ENCODE measurements at places on chromosomes 7 and 10.
A peak's percentile ranks its signal among the peaks of the same experiment; 100 is the strongest.

GRCh38 chr7:104862719-104863118, 151.3 kb upstream of the KMT2E start:
- no peak for DNase-seq

- no peak for DNase-seq
Observed at GRCh38 chr10:30456266-30456665, 22.3 kb downstream of the MAP3K8 start.

DNA sequence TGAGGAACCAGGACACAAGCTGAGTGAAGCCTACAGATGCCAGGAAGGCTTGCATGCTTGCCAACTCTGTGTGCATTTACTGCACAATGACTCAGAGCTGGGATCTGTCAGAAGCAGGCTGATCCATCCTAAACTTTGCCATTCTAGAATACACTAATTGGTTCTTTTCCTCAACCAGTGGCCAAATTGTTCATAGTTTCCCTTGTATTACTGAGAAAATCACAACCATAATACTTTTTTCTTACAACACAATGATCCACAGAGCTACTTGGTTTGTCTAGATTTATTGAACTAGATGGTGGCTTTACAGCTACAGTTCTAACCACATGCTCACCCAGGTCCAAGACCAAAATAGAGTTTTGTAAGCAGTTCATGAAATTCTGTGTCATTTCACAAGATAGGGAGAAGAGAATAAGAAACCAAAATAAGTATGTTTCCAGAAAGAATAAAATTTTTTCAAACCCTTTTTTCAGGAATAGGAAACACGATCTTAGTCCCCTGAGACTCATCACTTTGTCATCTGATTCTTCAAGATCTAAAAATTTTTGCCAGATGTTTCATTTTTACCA, 21.0 kb upstream of the LRRC17 start:
- no peak for DNase-seq

DNA sequence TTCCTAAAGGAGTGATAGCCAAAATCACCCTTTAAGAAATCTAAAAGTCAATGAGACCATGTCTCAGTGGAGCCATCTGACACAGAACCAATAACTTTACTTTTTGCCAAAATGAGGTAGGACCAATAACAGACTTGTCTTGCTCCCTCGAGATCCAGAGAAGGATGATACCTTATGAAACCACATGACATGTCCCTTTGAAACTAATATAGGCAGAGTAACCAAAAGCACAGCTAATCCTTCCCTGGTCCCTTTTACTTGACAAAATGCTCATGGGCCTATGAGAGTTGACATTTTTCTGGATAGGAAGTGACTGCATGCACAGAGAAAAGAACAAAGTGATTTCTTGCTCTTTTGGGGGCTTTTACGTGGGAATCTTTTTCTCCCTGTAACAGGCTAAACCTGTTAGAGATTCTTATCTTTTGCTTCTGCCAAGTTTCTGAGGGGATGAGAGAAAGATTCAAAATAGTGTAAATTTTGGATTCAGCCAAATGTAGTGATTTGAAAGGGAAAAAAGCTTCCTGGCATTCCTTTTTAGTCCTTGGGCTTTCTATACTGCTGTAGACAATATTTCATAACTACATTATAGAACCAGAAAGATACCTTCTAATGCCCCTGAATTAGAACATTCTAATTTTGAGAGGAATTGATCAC, 87.6 kb downstream of the ARMH3 start:
- DNase-seq: no peak

DNA sequence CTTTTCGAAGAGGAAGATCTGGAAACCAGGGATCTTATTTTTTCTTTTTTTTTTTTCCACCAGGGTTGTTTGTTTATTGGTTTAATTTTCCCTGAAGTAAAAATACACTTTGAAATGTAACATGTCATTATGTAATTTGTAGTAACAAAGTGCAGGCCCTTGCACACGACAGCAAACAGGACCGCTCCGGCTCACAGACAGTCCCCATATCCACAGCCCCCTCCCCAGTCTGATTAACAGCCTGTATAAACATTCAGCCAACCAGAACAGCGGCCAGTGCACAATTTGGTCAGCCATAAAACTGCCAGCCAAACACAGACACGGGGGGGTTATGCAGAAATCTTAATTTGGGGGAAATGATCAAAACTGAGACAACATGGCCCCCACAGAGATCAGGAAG, 431.6 kb upstream of the NPVF start:
- DNase-seq: no peak

DNA sequence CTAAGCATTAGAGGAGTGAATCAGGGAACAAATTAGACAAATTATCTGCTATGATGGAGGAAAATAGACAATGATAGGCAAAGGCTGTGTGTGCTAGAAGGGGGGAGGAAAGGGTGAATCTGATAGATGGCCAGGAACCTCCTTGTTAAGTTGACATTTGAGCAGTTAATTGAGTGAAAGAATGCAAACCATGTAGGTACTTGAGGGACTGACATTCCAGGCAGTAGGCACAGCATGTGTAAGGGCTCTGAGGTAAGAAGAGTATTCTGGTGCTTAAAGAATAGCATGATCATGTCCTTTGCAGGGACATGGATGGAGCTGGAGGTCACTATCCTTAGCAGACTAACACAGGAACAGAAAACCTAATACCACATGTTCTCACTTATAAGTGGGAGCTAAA, 48.6 kb upstream of the TES start:
- no peak for DNase-seq

DNA sequence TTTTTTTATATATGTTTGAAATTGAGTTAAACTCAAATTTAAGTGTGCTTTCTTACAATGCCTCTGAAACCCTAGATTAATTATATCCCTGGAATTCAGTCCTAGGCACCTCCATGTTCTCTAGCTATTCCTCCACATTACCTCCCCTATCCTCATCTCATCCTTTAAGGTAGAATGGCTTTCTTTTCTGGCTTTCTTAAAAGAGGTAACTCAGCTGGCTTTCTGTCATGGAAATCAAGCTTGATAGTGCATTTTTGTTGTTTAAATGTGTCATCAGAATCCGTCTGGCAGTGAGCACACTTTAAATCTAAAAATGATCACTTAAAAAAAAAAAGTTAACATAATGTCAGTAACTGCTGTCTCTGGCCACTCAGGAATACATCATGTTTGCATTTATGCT, 42.2 kb downstream of the AHR start:
- no peak for DNase-seq

- no peak for DNase-seq
Observed at GRCh38 chr10:107013258-107014006, 151.1 kb downstream of the SORCS1 start.

DNA sequence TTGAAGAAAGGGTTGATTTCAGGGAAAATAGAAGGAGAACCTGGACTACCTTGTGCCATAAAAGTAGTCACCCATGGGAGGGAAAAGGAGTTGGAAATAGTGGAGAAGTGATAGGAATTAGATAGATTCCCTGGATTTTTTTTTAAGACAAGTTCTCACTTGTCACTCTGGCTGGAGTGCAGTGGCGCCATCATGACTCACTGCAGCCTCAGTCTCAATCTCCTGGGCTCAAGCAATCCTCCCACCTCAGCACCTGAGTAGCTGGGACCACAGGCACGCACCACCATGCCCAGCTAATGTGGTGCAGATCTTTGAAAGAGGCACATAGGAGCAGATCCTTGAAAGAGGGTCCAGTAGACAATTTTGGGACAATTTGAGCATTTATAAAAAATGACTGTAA, 9.5 kb upstream of the BLNK start:
- no peak for DNase-seq

- no peak for DNase-seq
Observed at GRCh38 chr10:5806745-5807144, 6.5 kb downstream of the GDI2 start.

DNA sequence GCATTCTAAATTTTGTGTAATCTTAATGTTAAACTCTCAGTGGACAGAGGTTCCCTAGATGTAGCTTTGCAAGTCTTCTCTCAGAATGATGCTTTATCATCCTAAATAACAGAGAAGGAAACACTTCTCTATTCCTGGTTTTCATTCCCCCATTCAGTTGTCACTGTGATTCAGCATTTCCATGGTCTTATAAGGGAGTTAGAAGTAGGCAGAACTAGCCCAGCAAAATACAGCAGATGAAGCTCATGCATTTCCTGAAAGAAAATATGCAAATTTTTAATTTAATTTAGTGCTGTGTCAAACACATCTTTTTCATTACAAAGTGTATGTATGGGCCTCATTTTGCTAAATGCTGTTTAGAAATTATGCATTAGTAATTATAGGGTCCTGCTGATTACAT, 70.1 kb downstream of the ITPRID1 start:
- peak; percentile 1 for DNase-seq

DNA sequence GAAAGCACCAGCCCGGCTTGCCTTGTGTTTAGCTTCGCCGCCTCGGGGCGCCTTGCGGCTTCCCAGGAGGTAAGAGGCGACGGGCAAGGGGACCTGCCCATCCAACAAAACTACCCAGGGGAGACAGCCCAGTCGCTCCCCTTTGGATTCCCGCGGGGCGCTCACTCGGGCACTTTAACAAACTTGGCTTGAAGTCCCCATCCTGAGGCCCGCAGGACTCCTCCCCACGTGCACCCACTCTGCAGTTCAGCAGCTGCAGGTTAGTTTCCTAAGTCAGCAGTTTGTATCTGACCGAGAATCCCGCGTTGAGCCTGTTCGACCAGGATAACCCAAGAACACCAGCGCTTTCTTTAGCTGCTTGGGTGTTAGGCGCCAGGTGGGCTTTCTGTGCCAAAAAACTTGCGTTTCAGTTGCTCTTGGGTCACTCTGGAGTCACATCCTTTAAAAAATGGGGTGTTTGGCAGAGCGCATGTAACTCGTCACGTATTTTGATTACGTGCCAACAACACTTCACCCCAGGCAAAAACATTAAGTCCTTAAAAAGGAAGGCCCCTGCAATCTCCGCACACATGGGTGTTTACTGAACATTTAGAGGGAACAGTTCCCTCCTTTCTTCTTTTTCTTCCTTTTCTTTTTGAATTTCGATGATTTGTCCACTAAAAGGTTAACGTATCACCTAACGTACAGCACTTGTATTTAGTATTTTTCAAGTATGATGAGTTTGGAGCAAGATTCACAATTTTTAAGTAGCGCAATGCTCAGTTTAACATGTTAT, 876 bp downstream of the DNAH11 start:
- no peak for DNase-seq

All from inflammatory macrophage treated with lipopolysaccharide for 4 hours (primary cell).